ENCODE measurements at places on chromosomes 2 and 18.
A peak's percentile ranks its signal among the peaks of the same experiment; 100 is the strongest.

DNA sequence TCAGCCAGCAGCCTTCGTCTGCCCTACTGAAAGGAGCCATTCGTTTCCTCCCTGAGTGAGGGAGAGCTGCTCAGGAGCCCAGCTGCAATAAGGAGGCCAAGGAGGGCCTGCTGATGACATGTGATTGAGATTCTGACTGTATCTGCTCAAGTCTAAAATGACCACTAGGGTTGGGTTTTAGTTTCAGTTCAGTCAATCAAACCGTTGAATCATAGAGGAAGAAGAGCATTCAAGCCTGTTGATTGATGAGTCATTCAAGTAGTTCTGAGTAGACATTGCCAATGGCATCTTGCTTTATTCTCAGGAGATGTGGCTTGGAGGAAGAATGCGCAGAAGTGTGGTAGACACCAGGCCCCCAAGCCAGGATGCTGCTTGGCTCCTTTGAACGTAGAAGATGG lies 19.9 kb upstream of the BCL2L11 start:
- peak; percentile 17 for DNase-seq

- no peak for DNase-seq
These were observed 33.9 kb downstream of the ADRA2B start for GRCh38 chr2:96082211-96083063.

DNA sequence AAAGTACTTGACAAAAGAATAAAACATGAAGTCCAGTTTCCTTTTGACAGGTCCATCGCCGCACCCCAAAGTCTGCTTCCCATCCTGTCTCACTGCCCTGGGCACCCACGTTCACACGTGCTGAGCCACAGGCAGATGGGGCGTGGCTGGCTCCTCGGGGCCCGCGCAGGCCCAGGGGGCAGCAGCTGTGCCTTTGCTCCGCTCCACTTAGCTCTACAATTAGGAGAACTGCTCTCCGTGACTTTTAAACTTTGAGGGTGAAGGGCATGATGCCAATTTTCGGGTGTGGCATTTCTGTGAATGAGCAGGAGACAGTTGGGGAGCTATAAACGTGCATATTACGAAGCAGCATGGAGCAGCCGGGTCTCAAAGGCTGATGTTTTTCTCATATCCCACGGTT lies 152.4 kb downstream of the TDRD15 start:
- no peak for DNase-seq

- DNase-seq, result no peak
These were observed 200.3 kb upstream of the ID2 start for GRCh38 chr2:8481463-8482009.

GRCh38 chr2:28469304-28469703 lies 26.6 kb upstream of the PLB1 start:
- DNase-seq, result peak; percentile 56

GRCh38 chr2:66271777-66272176 lies 163.1 kb upstream of the MEIS1 start:
- no peak for DNase-seq

DNA sequence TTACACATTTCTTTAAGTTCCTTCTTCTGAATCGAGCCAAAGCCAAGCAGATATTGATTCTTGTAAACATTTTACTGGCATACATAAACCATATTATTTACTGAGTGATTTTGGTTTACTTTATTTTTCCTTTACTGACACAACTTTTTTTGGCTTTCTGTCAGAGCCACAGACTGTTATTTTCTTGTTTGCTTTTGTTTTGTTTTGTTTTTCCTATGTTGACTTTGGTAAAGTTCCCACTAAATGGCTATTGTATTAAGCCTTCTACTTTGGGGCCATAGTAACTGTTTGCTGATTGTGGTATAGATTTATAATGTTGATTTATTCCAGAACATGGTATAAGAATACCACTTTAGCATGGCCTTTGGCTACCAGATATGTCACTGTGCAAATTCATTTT lies 419.4 kb downstream of the DCDC2C start:
- no peak for DNase-seq

DNA sequence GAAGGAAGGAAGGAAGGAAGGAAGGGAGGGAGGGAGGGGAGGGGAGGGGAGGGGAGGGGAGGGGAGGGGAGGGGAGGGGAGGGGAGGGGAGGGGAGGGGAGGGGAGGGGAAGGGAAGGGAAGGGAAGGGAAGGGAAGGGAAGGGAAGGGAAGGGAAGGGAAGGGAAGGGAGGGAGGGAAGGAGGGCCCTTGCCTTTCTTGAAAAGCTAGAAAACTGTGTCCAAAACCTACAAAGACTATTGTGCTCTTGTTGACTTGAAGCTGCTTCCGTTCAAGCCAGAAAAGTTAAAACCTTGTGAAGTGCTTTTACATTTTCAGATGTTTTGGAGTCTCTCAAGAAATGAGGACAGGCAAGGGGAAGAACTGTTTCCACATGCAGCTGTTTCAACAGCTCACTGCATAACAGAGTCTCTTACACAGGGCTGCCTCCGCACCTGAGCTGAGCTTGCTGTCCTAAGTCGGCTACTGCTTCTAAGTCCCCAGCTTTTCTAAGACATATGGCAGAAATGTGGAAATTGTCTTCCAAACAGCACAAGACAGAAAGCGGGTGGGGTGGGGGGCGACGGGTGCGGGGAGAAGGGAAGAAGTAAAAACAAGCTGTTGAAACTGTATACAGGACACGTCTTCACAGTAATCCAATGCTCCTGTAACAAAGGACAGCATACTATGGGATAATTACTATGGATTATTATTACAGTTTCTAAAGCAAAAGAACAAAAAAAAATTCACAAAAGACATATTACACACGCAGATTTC lies 46.1 kb downstream of the BCL11A start:
- no peak for DNase-seq

DNA sequence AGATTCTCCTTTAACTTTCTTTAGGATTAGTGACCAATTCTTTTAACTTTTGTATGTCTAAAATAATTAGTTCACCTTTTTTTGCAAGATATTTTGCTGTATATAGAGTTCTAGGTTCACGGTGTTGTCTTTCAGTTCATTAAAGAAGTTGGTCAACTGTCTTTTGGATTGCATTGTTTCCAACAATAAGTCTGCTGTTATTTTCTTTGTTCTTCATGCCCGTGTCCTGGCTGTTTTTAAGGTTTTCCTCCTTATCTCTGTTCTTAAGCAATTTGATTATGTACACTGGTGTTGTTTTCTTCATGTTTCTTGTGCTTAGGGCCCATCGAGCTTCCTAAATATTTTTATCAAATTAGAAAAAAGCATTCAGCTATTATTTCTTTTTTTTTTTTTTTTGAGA lies 54.4 kb downstream of the LBH start:
- DNase-seq, result no peak

- DNase-seq, result no peak
These were observed 31.4 kb upstream of the SALL3 start for GRCh38 chr18:78948221-78948620.

DNA sequence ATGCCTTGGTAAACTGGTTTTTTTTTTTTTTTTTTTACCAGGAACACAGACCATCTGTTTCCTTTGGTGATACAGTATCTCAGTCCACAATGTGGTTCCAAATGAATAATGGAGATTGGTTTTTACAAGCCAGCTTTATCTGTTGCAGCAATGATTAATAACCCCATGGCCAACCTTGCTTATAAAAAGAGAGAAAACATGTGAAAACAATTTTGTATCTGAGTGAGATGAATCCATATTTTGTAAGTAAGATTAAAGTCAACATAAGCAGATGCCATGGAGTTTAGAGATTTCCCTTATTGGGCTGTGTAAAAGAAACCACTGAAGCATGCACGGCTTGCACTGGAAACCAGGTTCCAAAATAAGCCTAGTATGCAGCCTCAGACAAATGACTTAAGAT lies 108.6 kb upstream of the CNTNAP5 start:
- DNase-seq, result no peak

DNA sequence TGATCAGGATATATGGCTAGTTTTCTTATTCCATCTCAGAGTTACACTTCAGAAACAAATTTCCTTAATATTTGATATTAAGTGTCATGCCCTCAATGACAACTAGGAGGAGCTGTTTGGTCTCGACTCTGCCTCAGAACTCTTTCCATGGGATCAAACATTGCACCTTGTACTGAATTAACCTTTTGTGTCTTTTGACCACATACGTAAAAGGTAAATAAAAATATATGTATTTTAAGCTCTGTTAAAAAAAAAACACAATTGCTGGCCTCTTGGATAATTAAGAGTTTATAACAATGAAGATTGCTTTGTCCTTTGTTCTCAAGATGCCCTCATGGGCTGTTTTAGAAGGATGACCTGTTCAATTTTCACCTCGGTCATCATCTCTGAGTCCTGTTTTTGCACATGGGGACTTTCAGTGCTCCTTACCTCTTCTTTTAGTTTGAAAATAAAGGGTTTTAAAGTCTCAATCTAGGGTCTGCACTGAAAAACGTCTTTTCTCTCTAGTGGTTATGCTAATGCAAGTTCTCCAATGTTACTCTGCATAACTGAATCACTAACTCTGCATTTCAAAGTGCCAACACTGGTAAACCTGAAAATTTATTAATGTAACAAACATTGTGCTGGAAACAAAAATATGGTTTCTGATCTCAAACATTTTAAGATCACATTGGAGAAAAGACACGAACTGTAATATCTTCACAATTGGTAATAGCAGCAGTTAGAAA lies 18.8 kb upstream of the FN1 start:
- DNase-seq, result peak; percentile 54

DNA sequence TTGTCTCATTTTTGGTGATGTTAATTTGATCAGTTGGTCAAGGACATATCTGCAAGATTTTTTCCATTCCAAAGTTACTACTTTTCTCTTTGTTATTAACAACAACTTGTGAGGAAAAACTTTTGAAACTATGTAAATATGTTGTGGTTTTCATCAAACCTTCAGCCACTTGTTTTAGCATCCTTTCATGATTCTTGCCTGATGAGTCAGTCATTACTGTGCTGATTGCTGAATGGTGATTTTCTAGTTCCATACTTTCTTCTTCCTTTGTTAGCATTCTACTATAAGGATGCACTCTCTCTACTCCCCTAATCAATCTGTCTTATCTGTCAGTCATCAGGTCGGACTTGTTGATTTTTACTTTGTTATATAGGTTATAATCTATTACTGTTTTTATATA lies 10.9 kb downstream of the TMEM87B start:
- DNase-seq, result peak; percentile 76

DNA sequence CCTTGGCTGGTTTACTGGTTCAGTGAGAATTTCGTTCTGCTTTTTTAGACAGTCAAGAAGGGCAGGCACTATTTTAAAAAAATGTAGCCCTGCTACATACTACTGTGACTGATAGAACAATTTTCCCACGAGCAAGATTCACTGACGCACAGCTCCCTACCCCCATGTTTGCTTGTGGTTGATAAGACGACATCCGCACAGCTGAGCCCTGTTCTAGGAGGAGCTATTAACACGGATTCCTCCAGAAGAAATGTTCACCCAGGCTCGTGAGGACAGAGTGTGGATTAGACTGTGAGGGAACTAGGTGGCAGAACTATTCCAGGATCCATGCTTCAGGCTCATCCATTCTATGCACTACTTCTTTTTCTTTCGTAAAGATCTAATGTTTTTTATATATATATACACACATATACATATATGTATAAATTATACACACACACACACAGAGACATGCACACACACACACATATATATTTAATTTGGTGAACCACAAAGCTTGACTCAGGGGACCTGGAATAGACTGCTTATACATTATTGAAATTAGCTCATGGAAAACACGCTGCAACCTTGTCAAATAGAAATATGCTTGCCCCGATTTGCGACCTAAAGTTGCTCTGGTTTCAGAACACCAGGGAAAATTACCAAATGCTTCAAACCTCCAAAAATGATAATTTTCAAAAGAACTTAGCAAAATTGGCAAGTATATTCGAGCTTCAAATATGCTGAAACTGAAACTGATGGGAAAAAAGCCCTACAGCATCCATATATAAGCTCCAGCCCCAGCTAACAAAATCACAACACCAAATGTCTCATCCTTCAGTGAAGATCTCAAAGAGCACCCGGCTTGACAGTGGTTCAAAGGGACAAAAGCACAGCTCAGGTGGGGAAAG lies 370.4 kb downstream of the SOCS6 start:
- no peak for DNase-seq

GRCh38 chr18:46290440-46291020 lies 186.3 kb downstream of the HAUS1 start:
- DNase-seq, result no peak

DNA sequence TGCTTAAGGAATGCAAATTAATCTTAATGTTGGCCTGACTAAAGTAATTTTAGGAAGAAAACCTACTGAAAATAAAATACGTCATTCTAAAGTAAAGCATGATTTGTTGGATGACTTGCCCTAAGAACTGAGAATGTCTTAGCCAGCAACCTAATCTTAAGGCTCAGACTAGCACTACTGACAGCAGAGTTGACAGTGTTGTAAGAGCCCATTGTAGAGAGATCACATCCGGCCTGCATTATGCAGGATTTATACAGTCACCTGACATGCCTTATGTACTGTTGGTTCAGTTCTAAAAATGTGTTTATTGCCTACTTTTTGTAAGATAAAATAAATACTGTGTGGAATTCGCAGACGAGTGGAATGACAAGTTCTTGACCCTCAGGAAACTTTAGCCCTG lies 82.3 kb downstream of the TMEM185B start:
- DNase-seq, result no peak

GRCh38 chr2:152542337-152542994 lies 174.8 kb downstream of the PRPF40A start:
- no peak for DNase-seq
